ENCODE measurements at places on chromosomes 13 and 19.

- no peak for DNase-seq
Measured at GRCh38 chr19:35501684-35502083, 11.4 kb upstream of the KRTDAP start.

GRCh38 chr13:40095695-40096356 lies 440.4 kb downstream of the COG6 start:
- no peak for DNase-seq

GRCh38 chr13:84137292-84137691 lies 255.0 kb upstream of the SLITRK1 start:
- DNase-seq, result peak; percentile 1

GRCh38 chr13:24313439-24313838 lies 4.1 kb downstream of the C1QTNF9 start:
- peak; percentile 21 for DNase-seq

DNA sequence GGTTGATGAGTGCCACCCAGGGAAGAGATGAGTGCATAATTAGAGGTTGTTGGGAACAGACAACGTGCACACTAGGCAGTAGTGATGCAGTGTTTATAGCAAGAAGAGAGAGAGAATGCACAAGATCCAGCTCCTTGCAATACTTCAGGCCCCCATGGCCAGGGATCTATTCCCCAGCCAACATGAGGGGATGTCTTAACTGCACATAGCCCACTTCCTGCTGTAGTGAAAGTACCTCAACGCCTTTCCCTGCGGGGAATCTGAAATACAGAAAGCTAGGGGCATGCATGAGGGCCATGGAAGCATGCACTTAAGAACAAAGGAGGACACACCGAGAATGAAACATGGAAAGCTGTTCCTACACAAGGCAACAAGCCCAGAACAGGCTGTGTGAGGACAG lies 636.7 kb upstream of the GPC6 start:
- no peak for DNase-seq

- no peak for DNase-seq
Measured at GRCh38 chr13:28268800-28269223, 130.5 kb downstream of the PAN3 start.

GRCh38 chr19:35436477-35437405 lies 11.3 kb upstream of the FFAR2 start:
- peak; percentile 61 for DNase-seq

DNA sequence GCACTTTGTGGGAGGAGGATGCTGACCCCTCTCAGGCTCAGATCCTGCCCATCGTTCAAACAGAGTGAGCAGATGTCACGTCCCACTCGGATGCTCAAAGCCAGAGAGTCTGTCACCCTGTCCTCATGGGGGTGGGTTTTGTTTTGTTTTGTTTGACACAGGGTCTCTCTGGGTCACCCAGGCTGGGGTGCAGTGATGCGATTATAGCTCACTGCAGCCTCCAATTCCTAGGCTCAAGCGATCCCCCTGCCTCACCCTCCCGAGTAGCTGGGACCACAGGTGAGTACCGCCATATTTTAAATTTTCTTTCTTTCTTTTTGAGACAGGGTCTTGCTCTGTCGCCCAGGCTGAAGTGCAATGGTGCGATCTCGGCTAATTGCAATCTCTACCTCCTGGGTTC lies 4.0 kb downstream of the ADGRE2 start:
- no peak for DNase-seq

- peak; percentile 51 for DNase-seq
Measured at GRCh38 chr13:24038841-24039330, 121.6 kb upstream of the SPATA13 start.

DNA sequence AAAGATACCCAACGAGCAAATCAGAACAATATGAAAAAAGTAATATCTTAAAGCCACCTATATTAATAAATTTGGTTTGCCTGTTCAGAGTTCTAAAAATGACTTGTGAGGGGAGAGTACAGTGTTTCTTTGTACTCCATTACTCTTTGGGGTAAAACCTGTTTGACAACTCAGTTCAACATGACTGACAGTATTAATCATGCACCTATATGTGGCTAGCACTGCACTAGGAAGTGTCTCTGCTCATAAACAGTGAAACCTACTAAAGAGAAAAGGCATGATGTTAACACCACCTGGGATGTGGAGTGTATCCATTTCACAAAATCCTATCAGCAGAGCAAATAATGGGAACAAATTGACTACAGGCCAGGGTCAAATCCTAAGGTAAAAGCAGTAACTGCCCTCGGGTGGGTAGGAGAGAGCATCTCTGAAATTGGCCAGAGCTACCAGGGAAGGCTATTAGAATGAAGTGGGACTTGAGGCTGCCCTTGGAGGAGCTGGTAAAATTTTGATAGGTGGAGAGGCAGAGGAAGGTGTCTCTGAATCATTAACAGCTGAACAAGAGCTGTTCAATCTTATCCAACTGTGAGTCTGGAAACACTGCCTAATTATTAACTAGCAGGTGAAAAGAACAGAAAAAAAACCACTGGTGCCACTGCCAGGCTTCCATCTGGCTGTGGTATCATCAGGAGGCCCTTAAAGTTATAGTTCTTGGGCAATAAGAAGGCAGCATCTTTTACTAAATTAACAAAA lies 365.1 kb downstream of the DNAJC15 start:
- DNase-seq, result no peak

Data from fibroblast of gingiva (primary cell).